ENCODE measurements at places on chromosomes 7 and 10. TPM values are rescaled to one million over a fixed set of nuclear protein-coding genes. Genes with fewer than 3 reads are reported as not detected.

SLC37A3 gene
- total RNA-seq, result 77.6 TPM

AKR1C4 gene
- total RNA-seq, result not detected

PTN gene
- 38.6 TPM for total RNA-seq

CYP2C9 gene
- not detected for total RNA-seq

MBLAC1 gene
- total RNA-seq, result 4.7 TPM

NUTM2A gene
- total RNA-seq, result 0.34 TPM

PTCD1 gene
- 6.3 TPM for total RNA-seq

MYO1G gene
- total RNA-seq, result under 0.01 TPM

OR6B1 gene
- total RNA-seq, result not detected

XRCC2 gene
- total RNA-seq, result 0.26 TPM

CTNNA3 gene
- total RNA-seq, result not detected

ADK gene
- total RNA-seq, result 25.4 TPM

MINDY4 gene
- 4.4 TPM for total RNA-seq

SLC16A12 gene
- 0.16 TPM for total RNA-seq

GSAP gene
- total RNA-seq, result 3.2 TPM

SUN3 gene
- total RNA-seq, result not detected

SLC18A3 gene
- total RNA-seq, result not detected

PKD2L1 gene
- total RNA-seq, result not detected

VWA2 gene
- 0.86 TPM for total RNA-seq

SPDYE2 gene
- not detected for total RNA-seq

GSTO1 gene
- 131 TPM for total RNA-seq

TMEM72 gene
- total RNA-seq, result not detected

ZNF727 gene
- not detected for total RNA-seq

IL6 gene
- total RNA-seq, result 0.94 TPM

Data from bronchial smooth muscle cell (primary cell).